ENCODE measurements at places on chromosomes 12 and 14.

- no peak for DNase-seq
Observed at GRCh38 chr12:56722832-56723231, 2.3 kb downstream of the NACA start.

- no peak for DNase-seq
Observed at GRCh38 chr14:24368562-24369252, 723 bp downstream of the NFATC4 start.

- no peak for DNase-seq
Observed at GRCh38 chr12:8065991-8066594, at the start of gene C3AR1. Gene C3AR1, minus strand, starts transcription at chr12:8066359. Its CDS starts 6,174 bp downstream, at chr12:8060185.

DNA sequence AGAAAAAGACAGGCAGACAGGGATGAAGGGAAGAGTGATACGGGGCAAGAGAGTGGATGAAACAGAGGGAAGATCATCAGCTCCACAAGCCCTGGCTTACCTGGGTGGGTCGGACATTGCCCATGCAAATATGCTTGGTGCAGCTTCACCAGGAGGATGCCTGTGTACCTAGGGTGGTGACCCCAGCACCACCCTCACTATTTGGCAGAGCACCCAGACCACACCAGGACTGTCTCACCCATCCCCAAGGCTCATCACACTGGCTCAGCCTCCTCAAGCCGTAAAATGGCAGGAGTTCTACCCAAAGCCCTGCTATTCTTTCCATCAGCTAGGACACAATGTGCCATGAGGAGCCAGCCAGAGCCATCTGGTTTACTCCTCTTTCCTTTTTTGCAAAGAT lies 3.0 kb downstream of the GALNT8 start:
- no peak for DNase-seq

DNA sequence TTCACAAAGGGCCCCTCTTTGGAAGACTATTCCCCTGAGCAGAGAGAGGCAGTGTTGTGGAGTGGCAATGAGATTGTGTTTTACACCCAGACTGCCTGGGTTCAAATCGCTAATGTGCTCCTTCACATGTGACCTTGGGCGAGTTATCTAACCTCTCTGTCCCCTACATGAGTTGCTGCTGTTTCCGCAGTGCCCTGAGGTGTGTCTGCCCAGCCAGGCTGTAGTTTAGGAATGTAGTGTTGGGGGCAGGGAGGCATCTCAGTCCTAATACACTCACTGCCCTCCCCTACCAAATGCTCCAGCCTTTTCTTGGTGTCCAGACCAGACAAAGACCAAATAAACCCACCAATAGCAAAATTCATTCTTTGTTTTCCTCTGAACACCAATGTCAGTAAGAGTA lies 78.6 kb downstream of the SLC24A4 start:
- DNase-seq = no peak

- DNase-seq = no peak
Observed at GRCh38 chr14:70707138-70708038, 65.7 kb downstream of the TTC9 start.

- no peak for DNase-seq
Observed at GRCh38 chr14:70118064-70118463, 70.7 kb downstream of the SLC8A3 start.

DNA sequence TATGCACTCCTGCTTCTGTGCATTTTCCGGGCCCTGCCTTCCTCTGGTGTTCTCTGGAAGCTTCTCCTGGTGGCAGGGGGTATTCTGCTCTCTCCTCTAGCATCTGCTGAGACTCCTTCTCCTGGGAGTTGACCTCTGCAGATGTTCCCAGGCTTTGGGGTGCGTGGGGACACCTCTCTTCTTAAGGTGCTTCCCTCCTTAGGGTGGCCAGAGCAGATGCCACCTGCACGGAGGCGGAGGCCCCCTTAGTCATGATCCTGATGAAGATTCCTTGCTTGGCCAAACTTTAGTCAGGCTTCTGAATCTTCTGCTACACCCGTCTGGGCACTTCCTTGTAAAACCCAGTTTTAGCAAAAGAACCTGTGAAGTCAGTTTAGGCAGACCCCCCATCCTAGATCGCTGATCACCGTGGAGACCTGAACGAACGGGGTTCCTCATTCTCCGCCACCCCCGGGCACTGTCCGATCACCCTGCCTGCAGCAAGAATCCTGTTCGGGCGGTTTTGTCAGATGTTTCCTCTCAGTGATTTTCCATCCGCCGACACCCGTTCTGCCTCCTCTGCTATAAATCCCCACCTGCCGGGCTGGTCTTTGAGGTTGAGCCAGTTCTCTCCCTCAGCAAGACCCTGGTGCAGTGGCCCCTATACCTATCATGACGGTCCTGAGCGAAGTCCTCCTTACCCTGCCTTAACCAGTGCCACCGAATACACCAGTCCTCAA lies 111.9 kb downstream of the CALM1 start:
- no peak for DNase-seq

- DNase-seq = no peak
Observed at GRCh38 chr14:85439696-85440328, 90.1 kb upstream of the FLRT2 start.

DNA sequence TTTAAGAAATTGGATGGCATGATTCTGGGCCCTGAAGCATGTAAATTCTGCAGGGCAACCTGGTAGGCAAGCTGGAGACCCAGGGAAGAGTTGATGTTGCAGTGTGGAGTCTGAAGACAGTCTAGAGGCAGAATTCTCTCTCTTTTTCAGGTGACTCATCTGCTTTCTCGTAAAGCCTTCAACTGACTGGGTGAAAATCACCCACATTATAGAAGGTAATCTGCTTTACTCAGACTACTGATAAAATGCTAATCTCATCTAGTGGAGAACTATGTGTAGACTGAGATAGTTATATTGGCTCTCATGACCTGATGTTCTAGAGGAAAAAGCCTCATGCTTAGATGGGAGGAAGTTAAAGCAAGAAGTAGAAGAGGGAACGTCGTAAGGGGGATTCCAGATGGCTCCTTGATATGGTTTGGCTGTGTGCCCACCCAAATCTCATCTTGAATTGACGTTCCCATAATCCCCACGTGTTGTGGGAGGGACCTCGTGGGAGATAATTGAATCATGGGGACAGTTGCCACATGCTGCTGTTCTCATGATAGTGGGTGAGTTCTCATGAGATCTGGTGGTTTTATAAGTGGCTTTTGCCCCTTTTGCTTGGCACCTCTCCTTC lies 723.8 kb downstream of the BCL11B start:
- no peak for DNase-seq

- DNase-seq = no peak
Observed at GRCh38 chr14:104647467-104648043, 41.9 kb upstream of the INF2 start.

DNA sequence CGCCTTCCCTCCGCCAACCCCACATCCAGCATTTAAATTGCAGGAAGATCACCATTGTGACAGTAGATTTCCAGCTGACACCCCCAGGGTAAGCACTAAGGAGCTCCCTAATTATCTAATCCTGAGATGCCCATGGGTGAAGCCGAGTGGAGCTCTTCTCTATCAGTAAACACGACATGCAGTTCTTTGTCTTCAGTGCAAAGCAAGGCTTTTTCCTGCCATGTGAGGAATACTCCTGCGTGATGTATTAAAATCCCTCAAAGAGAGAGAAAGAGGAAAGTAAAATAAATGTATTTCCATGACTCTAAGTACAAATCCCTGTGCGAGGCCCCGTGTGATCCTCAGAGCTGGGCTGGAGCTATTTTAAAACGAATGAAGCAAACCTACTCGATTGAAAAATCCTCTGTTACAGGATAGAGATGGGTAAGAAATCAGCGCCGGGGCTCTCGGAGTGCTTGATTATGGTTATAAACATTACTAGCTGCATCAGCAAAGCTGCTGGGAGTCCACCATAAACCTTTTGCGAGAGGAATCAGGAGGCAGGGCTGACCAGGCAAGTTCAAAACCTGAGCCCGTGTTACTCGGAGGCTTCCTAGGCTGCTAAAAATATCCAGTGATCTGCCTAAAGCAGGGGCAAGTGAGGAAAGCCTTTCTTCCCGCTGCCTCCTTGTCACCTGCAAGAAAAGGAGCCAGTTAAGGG lies 61.5 kb downstream of the MAP1LC3B2 start:
- DNase-seq = no peak

GRCh38 chr12:80032946-80033345 lies 66.4 kb upstream of the OTOGL start:
- DNase-seq = no peak

GRCh38 chr12:65313719-65314317 lies 35.3 kb downstream of the MSRB3 start:
- DNase-seq = peak; percentile 6

- DNase-seq = no peak
Observed at GRCh38 chr12:73677520-73678291, 859.9 kb upstream of the ATXN7L3B start.

GRCh38 chr12:70774055-70774454 lies 136.8 kb upstream of the PTPRB start:
- peak; percentile 55 for DNase-seq

GRCh38 chr14:88611878-88612277 lies 49.0 kb downstream of the ZC3H14 start:
- DNase-seq = no peak

DNA sequence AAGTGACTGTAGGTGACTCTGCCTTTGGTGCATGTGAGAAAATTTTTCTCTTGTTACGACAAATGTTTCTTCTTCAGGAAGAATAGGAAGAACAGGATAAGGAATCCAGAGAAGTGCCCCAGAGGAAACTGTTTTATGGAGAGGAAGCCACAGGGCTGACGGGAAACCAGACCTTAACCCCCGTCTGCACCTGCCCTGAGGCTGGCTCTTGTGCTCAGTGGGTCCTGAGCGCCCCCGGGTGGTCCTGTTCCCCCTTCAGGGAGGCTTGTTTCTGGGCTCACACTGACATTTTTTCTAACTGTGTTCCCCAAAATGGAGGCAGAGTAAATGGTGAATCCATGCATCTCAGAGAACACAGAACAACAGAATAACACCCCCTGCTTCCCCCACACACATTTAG lies 691.8 kb downstream of the TMEM121 start:
- DNase-seq = no peak

- DNase-seq = no peak
Observed at GRCh38 chr14:68693926-68694325, 98.9 kb downstream of the ZFP36L1 start.

DNA sequence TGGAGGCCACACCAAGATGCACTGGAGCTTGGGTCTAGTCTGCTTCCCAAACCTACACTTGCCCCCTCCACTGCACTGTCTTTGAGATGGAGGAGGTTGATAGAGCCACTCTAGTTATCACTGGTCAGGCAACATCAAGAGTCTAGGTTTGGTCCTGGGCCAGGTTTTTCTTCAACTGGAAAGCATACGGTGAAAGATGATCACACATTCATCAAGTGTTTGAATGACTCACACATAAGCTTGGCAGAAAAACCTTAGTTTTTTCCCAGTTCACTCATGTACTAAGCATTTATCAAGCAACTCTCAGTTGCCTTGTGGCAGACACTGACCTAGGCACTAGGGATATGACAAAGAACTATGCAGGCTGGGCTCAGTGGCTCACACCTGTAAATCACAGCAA lies 84.5 kb downstream of the PLEKHG3 start:
- DNase-seq = no peak

- no peak for DNase-seq
Observed at GRCh38 chr12:82805812-82806497, 119.2 kb downstream of the TMTC2 start.

- no peak for DNase-seq
Observed at GRCh38 chr12:13257356-13257875, 60.9 kb downstream of the EMP1 start.

DNA sequence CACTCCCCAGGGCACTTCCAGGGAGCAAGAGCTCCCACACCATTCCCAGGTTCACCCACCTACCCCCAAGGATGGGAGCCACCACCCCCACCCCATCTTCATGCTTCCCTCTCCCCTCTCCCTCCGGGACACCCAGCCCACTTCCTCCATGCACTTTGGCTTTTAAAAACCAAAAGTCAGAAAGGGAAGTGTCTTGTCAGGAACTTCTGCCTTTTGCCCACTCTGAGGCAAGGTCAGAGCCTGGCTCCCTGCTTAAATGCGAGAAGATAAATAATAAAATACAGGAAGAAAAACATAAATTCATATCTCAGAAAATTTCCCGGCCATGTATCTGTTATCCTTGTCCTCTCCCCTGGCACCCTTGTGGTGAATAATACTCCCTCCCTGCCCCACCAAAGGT lies 81.6 kb downstream of the PTGER2 start:
- no peak for DNase-seq

- DNase-seq = no peak
Observed at GRCh38 chr12:56671608-56672007, 16.5 kb downstream of the PTGES3 start.

GRCh38 chr12:3968523-3968922 lies 95.3 kb upstream of the PARP11 start:
- no peak for DNase-seq

DNA sequence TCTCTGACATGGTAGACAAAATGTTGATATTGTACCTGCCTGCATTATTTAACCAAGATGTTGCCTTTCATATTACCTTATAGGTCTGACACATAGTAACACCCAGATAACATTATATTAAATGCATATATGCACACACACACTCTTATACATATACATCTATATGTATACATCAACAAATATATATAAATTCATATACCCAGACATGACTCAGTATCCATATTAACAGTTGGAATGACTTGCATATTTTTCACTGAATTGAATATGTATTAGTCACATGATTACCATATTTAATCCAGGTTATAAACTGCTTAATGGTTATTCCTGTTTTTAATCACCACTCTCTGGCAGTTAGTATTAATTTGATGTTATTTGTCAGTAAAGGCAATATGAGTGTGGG lies 85.2 kb downstream of the PAX9 start:
- no peak for DNase-seq

DNA sequence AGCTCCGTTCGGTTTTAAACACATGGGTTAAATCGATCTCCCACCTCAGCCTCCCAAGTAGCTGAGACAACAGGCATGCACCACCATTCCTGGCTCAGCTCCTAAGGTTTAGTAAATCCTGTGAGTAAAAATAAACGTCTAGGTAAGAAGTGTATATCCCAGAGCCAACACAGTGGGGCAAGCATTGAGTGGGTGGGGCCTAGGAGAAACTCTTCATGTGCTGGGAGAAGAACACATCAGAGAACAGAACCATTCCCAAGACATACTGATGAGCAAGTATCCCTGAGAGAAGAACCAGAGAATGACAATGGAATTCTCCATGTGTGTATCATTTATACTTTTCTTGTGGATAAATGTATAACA lies 86.3 kb downstream of the SEC23A start:
- peak; percentile 38 for DNase-seq

DNA sequence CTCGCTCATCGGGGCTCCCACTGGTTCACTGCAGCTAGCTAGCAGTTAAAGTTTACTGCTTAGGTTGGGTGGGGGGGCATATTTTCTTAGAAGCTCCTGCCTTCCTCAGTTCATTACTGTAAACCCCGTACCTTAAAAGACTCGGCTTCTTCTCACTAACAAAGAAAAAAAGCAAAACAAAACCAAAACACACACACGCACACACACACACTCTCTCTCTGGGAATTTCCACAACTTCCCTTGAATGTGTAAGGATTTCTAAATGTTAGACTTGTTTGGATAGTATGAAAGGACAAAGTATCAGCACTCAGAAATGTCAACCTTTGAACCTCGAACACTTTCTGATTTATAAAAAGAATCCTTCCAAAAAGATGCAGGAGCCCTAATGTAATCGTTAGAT lies 927 bp downstream of the PTHLH start:
- no peak for DNase-seq
